ENCODE measurements at places on chromosomes 3 and 15.

DNA sequence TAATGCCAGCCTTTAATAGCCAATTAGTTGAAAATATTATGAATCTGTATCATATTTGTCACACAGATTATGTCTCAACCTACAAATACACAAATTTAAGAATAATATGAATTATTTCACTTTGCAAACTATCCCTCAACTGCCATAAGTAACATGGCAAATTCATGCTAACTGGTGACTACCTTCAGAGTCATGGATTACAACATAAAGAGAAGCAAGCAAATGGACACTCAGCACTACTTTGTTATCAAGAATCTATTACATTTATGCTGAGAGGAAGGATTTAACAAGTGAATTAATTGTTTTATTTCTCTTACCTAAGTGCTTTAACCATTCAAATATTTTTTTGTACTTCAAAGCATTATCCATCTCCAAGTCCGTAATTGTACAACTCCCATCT lies 103.1 kb upstream of the BCL6 start:
- no peak for DNase-seq

GRCh38 chr15:26866298-26867199 lies at the start of gene GABRA5:
TSS of gene GABRA5 (plus strand) at chr15:26867062. CDS start at chr15:26869249, 2,187 bp downstream.
- no peak for DNase-seq

DNA sequence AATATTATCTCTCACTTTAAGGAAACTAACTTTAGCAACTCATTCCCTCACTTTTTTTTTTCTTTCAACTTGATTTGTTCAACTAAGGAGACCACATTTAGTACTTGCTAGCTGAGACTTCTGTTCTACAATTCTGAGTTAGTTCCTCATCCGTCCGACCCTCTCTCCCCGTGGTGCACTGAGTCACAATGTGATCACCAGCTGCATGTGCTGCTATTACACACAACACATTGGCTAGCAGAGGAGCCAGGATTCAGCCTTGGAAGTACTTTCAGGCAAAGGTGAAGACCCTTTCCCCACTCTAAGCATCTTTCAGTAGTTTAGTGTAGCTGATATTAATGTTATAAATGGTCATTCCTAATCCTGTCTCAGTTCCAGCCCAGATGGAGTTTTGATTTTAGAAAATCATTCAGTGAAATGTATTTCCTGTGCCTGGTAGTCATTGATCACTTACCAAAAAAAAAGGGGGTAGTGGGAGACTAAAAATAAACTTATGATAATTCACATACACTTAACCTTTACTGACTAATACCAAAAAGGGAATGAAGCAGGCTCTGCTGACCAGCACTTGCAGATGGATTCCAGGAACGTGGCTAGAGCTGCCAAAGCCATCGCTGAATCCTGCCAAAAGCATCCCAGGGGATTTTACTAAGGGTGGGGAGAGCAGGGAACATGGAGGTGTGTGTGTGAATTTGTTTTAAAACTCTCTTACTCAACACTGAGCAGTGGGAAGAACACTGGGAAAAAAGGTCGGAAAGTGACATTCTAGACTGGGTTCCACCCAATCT lies 424.8 kb downstream of the LPP start:
- no peak for DNase-seq

- DNase-seq, result no peak
Measured at GRCh38 chr3:86563400-86563970, 427.5 kb downstream of the VGLL3 start.

DNA sequence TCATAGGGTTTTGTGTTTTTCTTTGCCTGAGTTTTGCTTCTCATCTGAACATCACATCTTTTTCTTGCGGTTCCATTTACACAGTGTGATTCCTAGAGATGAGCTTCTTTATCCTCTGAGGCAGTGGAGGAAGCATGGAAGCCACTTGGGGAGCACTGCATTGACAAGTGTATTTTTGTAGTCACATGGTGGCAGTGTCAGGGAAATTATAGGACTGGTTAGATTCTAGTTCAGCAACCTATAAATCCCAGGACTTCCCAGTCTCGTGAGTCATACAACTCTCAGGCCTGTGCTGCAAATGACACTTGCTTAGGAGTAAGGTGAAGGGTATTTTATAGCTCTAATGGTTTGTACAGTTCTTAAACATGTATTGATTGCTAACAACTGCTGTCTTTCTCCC lies 58.4 kb downstream of the RBM6 start:
- DNase-seq, result no peak

DNA sequence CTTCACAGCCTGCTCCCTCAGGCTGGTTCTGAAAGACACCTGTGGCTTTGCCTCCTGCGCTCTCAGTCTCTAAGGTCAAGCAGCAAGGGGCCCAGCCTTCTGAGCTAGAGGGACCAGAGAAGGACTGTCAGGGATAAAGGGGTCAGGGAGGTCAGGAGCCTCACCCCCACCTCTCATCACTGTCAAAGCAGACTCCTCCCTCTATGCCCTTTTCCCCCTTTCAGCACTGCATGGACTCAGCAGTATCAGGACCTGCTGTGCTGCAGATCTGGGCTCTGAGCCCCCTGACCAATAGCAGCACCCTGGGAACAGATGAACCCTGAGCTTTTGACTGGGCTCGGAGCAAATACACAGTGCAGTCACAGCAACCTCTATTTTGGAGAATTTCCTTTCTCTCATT lies 3.2 kb upstream of the BMF start:
- DNase-seq, result no peak

- no peak for DNase-seq
Measured at GRCh38 chr15:22888120-22888859, 49.8 kb downstream of the NIPA2 start.

GRCh38 chr3:178672275-178672674 lies 136.0 kb downstream of the KCNMB2 start:
- DNase-seq, result no peak

All from activated T-helper 1 cell treated with anti-CD3 and anti-CD28 coated beads, Interleukin-2, amount 50 U/mL, for 16 hours (primary cell).